ENCODE measurements at places on chromosomes 3 and 15.

GRCh38 chr3:59904296-59904695 is 854.5 kb upstream of the CFAP20DC start:
- DNase-seq, result no peak

DNA sequence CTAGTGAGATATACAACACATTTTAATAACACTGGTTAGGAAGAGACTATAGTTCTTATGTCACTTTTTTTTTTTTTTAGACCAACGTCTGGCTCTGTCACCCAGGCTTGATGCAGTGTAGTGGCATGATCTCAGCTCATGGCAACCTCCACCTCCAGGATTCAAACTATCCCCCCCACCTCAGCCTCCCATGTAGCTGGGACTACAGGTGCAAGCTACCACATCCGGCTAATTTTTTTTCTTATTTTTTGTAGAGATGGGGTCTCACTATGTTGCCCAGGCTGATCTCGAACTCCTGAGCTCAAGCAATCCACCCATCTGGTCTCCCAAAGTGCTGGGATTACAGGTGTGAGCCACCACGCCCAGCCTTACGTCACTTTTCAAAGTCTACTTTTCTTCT is 100.8 kb downstream of the FOXP1 start:
- DNase-seq, result no peak

DNA sequence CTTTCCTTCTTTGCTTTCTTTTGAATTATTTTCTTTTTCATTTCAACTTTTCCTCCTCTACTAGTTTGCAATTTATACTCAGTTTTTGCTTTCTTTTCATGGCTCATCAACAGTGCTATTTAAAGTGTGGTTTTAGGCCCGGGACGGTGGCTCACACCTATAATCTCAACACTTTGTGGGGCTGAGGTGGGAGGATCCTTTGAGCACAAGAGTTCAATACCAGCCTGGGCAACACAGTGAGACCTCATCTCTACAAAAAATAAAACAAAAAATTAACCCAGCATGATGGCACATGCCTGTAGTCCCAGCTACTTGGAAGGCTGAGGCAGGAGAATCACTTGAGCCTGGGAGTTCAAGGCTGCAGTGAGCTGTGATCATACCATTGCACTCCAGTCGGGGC is 20.4 kb upstream of the DENND4A start:
- DNase-seq, result no peak

DNA sequence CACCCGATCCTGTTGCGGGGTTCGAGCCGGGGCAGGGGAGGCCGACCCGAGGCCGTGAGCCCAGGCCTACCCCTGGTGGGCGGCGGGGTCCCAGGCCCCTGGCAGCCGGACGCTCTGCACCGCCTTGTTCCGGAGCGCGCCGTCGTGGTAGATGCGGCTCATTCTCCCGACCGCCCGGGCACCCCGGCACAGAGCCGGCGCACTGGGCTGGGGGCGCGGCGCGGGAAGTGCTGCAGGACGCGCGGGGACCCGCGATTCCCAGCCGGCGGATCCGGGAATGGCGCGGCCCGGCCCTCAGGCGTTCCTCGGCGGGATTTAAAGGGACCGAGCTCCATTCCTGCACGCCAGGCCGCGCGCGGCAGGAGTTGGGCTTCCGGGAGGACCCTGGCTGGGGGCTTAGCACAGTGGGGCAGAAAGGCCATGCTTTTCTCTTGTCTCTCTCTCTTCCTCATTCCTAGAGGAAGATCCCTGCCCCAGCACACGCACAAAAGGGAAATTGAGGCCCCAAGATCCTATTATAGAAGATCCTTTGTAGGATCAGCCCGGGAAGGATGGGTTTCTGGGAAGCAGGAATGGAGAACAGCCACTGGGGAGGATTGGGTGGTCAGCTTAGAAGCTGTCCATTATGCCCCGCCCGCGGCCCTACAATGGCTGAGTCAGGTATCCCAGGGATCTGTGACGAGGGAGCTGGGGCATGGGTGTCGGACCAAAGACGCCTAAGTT is at the start of gene ARPIN:
Gene ARPIN (minus strand): TSS at position 279 of the 723 bp plus-strand sequence. CDS start 117 bp downstream, at position 162.
- no peak for DNase-seq

- DNase-seq, result no peak
Measured at GRCh38 chr3:68306571-68306970, 625.8 kb downstream of the TAFA4 start.

DNA sequence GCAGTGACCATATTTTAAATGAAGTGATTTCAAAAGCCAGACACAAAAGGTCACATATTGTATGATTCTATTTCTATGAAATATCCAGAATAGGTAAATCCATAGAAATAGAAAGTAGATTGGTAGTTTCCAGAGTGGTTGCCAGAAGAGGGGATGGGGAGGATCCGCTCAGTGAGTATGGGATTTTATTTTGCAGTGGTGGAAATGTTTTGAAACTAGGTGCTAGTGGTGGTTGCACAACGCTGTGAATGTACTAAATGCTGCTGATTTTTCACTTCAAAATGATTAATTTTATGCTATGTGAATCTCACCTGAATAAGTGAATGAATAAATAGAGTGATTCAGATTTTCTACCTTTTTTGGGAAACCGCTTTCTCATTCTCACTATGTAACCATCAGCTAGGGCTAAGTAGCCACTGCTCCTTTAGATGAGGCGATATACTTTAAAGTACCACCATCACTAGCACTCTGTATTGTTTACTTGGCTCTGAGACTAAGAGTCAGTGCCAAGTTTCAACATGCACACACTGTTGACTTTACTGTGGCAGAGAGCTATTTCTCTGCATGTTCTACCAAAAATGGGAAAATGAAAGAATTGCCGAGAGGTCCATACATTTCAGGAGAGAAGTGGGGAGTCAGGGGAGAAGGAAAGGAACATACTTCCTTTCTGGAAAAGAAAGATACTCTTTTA is 90.7 kb upstream of the GOLIM4 start:
- no peak for DNase-seq

DNA sequence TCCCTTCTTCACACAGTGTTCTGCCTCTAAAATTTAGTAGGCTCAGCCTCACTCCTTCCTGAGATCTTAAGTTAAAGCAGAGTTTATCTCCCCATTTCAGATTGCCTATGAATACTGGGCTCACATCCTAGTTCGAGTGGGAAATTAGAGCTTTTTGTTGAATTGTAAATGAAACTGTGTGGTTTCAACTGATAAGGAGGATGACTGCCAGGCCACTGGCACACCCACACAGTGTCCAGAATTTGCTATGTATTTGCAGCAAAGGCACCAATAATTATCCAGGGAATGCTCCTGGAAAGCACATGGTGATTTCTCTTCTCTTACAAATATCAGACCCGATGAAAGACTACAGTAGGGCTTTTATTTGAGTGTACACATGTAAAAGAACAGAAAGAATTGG is 308.1 kb upstream of the COL8A1 start:
- no peak for DNase-seq

DNA sequence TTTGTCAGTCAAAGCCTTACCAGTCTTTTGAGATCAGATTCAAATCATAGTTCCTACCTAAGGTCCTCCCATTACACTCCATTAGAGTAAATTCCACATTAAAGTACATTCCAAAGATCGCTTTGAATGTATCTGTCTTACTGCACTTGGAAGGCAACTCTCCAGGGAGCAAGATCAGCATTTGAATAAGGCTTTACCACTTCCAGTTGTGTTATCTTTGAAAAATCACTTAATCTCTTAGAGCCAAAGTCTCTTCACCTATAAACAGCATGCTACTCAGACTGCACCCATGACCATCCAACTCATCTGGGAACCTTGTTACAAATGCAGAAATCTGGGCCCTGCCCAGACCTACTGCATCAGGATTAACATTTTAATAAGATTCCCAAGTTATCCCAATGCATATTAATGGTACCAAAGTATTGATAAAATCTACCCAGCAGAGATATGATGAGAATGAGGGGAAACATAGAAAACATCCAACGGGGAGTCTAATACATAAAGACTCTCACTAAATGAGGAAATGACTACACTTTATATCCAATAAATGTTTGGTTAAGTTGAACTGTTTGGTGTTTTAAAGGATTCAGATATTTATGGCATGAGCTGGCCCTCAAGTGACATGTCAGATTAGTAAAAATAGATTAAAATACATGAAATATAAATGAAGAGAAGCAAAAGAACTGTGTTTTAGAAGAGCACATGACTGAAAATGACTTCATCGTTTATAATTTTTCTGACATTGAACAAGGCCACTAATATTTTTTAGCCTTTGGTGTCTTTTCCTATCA is 75.9 kb downstream of the TNIK start:
- no peak for DNase-seq

DNA sequence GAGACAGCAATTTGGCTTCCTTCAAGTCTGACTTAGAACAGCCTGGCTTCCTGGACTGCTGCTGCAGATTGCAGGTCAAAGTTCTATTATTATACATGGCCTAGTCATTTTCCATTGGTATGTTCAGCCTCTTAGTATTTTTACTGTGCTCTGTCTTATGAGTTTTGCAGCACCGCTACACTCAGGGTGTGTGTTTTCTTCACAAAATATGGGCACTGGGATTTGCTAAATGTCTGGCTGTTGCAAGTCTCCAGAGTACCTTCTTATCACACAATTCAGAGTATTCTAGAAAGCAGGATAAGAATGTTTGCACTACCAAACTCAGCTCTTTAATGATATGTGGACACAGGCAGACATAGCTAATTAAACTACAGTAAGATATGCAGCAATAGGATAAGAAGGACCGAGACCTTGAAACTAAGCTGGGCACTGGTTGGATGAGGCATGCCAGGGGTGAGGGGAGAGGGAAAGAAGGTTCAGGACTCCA is 203.0 kb upstream of the PDZRN3 start:
- DNase-seq, result no peak

GRCh38 chr3:185309795-185310194 is 53.1 kb upstream of the MAP3K13 start:
- no peak for DNase-seq

DNA sequence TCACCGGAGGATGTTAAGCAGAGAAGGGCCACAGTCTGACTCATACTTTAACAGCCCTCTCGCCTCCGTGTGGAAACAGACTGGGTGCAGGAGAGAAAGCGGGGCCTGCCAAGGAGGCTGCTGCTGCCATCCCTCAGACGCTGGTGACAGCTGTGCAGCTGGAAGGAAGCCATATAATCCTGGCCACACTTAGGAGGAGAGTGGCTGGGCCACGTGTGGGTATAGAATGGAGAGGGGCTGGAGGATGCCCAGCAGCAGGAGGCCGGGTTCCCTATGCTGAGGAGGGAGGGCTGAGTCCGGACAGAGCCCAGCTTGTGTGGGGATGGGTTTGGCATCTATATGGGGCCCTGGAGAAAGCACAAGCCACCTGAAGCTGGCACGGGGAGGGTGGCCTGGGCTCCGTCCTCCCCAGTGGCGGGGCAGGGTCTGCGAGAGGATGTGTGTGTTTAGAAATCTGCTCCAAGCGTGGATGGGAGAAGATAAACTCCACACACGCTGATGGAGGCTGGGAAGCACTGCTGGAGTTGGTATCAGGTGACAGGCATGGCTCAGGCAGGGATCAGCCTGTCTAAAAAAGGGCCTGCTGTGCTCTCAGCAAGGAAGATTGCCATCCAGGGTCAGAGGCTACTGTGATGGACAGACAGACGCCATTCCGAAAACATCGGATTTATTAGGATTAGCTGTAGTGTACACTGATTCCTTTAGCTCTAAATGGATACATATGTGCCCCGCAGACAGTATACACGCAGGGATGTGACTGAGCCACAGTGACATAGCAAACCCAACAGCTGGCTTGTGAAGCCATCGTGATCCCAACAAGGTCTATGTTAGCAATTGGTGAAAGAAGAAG is 15.9 kb downstream of the ABTB1 start:
- no peak for DNase-seq

DNA sequence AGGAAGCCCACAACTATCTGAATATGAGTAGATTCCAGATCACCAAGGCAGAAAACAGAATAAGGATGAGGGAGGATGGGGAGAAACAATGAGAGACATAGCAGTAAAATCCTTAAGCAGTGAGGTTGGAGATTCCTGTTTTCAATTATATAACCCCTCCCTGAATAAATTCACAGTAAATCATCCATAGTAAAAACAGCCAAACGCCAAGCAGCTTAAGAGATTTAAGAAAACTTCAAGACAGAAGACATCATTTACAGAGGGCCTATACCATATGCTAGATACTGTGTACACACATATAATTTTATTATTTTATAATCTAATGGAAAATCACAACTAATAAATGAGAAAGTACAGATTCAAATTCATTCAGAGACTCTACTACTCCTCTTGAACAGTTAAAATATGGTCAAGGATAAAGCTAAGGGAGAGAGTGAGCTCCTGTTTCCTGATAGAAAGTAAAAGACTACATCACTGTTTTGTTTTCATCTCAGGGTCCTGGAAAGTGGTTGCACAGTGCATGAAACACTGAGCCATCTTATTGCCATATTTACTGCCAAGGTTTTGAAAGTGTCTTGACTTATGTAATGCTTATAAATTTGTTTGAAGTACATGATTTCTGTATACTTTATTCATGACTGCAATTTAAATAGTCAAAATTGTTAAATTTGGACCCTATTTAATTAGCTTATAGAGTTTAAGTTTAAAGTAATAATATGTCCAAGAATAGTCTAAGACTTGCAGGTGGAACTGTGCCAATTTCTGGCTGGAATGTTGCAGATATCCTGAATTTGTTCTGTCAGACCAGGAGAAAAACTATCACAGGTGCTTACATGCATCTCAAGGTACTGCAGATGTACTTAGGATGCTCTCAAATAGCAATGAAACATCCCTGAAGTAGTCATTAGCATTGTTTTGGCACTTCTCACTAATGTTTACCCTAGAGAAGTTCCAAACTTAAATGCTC is 141.4 kb downstream of the TBL1XR1 start:
- DNase-seq, result no peak

DNA sequence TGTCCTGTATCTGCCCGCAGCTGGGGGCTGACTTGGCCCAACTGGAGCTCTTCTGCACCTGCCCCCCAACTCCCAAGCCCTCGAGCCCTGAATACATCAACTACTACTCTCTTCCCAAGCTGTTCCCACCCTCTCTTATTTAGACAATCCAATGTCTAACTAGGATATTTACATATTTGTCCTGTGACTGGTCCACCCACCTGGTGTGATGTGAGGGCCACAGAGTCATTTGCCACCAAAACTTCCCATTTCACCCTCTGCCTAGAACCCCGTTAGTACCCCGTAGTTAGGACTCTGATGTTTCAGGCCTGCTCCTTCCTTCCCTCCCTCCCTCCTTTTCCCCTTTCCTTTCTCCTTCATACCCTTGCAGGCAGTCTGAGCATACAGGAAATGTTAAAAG is 6.4 kb downstream of the CPLX3 start:
- DNase-seq, result no peak
